ENCODE measurements at places on chromosomes 1 and 21. TPM values are rescaled to one million over a fixed set of nuclear protein-coding genes. Genes with fewer than 3 reads are reported as not detected.

GRCh38 chr1:182260516-182260915 lies 131.1 kb downstream of the GLUL start:
- no peak for DNase-seq

- no peak for DNase-seq
Measured at GRCh38 chr1:232873931-232874330, 68.7 kb downstream of the MAP10 start.

- no peak for DNase-seq
Measured at GRCh38 chr21:25938658-25939395, 204.1 kb downstream of the GABPA start.

GRCh38 chr1:33237579-33237978 lies 18.7 kb upstream of the ZNF362 start:
- peak; percentile 16 for DNase-seq

The LAX1 gene
- 1.3 TPM for total RNA-seq

GRCh38 chr1:227934476-227935313 lies 13.0 kb downstream of the WNT9A start:
- peak; percentile 74 for DNase-seq

DNA sequence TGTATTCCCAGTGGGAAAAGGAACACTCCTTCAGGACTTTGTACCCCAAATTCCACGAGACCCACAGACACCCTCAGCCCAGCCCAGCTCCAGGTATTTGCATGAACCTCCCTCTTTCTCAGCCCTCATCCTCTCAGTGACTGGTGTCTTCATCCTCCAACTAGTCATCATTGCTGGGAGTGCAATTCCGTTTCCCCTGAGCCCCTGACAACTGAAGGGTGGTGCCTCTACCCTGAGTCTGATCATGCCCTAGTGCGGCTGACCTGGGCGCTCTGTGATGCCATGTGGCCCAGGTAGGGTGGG lies 3.8 kb upstream of the ZNF692 start:
- no peak for DNase-seq

GRCh38 chr1:21027805-21028204 lies 148.9 kb downstream of the EIF4G3 start:
- DNase-seq, result no peak

DNA sequence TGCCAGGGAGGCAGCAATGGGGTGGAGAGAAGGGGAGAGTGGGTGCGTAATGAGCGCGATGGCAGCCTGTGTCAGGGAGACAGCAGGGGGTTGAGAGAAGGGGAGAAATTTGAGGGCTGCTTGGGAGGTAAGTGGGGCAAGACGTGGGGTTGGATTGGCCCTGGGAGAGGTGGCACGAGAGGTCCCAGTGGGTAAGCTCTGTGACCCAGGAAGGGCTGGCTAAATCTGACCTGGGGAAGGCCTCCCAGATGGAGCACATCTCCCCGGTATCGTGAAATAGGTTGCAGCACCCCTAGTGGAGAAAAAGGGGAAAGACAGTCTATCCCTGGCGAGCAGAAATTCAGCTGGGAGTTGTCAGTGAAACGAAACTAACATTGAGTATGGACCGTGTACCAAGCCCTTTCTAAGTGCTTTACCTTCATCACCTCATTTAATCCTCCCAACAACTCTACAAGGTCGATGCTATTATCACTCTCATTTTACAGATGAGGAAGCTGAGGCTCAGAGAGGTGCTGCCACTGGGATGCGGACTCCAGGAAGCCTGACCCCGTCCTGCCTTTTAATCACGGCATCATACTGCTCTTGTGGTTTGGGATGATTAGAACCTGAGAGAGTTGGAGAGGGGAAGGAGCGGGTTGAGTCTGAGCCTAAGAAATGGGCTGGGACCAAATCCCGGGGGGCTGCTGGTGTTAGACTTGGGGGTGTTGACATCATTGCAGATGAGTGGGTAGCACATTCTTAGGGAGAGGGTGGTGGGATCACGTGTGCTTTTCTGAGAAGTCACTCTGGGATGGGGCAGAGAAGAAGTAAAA lies 56.6 kb upstream of the RPL11 start:
- peak; percentile 61 for DNase-seq

GRCh38 chr1:99782397-99782796 lies 16.0 kb upstream of the FRRS1 start:
- DNase-seq, result no peak

- DNase-seq, result no peak
Measured at GRCh38 chr1:244436336-244437085, 15.2 kb downstream of the ADSS2 start.

DNA sequence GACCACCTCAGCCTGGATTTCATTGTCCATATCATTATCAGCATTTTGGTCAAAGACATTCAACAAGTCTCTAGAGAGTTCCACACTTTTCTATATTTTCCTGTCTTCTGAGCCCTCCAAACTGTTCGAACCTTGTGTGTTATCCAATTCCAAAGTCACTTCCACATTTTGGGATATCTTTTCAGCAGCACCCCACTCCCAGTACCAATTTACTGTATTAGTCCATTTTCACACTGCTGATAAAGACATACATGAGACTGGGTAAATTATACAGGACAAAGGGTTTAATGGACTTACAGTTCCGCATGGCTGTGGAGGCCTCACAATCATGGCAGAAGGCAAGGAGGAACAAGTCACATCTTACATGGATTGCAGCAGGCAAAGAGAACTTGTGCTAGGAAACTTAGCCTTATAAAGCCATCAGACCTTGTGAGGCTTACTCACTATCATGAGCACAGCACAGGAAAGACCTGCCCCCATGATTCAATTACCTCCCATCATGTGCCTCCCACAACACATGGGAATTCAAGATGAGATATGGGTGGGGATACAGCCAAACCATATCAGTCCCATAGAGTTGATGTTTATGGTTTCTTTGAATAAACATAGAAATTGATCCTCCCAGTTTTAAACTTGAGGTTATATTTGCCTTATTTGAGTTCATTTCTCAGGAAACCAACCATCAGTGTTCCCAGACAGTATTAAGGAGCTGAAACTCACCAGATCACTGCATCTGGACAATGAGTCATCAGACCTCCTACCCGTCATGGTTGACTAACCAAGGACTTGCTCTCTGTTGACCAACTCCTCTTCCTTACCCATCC lies 322.7 kb upstream of the DUSP10 start:
- DNase-seq, result no peak

Data from hematopoietic multipotent progenitor cell (in vitro differentiated cells).